ENCODE measurements at places on chromosomes 5 and 9.

DNA sequence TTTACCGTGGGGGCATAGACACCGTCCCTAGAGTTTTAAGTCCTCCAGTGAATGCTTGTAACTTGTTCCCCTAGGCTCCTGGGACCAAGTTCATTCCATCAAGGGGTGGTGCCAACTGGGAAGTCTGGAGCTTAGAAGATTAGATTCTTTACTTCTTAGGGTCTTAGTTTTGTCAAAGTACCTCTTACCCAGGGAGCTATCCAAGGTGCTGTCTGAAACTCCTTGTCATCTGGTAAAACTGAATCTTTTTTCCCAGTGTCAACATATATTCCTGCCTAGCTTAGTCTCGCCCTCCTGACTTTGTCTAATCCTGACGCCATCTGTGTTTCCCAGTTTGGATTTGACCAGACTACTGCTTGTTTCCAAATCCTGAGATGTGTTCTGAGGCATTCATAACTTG is 41.6 kb downstream of the MAMDC2 start:
- DNase-seq, result no peak

DNA sequence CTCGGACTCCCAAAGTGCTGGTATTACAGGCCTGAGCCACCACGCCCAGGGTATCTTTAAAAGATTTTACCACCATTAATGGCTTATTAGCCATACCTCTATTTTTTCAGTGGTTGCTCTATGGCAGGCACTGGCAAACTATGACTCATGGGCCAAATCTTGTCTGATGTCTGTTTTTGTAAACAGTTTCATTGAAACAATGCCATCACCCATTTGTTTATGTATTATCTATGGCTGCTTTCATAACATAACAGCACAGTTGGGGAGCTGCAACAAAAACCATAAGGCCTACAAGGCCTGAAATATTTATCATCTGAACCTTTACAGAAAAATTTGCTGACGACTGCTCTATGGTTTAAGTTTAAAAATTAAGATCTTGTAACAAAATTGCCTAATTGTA is 66.8 kb downstream of the SLC38A9 start:
- no peak for DNase-seq

GRCh38 chr9:84761137-84761808 is 91.7 kb downstream of the NTRK2 start:
- DNase-seq, result no peak

GRCh38 chr5:170861667-170861916 is 226 bp upstream of the RANBP17 start:
- no peak for DNase-seq

DNA sequence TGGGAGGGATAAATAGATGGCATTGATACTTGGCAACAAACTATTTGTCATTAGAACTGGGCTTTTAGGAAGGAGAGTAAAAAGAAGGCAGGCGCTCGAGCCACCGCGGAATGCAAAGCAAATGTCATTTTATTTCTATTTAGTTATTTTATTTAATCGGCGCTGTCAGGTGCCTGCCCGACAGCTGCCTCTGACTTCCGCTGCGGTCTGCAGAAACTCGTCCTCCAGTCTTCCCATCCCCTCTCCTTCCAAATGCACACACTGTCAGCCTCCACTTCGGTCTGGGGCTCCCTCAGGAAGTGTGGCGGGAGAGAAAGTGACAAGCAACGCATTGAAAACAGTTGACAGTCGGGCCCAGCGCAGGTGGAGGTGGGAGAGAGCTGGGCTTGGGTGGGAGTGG is 29.3 kb downstream of the ASS1 start:
- DNase-seq, result no peak

GRCh38 chr5:14299666-14300065 is 156.5 kb downstream of the TRIO start:
- DNase-seq, result no peak

DNA sequence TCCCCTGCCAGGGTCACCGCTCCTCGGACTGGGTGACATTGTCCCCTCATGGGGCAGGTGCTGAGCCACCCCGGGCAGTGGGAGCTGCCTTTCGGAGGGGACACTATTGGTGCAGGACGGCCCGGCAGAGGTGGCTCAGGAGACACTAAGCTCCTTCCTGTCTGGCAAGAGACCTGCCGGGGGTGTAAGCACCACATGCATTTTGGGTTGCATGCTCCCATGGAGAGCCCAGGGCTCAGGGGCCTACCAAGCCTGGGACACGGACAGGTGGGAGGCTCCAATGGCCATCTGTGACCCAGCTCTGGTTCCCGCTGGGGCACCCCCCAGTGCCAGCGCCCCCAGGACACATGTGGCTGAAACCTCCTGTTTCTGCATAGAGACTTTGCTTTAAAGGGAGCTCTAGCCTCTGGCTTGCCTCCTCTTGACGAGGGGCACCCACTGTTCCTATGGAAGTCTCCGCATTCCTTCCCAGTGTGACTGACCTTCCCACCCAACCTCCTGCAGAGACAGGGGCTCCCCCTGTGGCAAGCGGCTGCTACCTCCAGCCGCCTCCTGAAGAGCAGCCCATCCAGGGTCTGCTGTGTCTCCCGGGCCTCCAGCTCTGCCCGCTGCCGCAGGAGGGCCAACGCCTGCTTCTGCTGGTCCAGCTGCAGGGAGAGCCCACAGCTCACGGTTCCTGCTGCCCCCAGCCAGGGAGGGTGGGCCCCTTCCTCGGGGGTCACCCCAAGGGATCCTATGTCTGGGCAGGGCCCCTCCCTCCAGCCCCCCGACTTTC is 28.1 kb downstream of the CCDC187 start:
- no peak for DNase-seq

DNA sequence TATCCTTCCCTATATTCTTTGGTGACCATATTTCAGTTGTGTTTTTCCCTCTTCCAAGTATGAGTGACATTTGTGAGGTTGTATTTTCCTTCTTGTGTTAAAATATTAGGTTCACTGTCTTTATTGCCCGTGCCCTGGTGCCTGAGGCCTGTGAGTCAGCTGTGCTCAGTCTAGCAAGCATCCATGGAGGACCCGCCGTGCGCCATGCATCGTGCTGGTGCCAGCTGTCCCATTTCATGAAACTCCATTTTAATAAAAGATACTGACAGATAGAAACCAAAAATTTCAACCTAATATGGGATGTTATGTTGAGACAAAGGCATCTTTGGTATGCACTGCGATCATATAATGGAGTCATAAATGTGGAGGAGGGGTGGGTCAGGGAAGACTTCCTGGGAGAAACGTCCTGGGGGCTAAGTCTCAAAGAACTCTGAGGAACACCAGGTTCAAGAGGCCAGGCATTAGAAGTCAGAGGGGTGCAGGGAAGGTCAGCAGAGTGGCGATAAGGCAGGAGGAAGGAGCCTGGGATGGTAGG is 34.0 kb upstream of the FGF1 start:
- DNase-seq, result no peak

GRCh38 chr5:2125171-2125900 is 242.6 kb upstream of the IRX4 start:
- DNase-seq, result no peak

- no peak for DNase-seq
Observed at GRCh38 chr9:130327070-130327780, 61.7 kb downstream of the HMCN2 start.

All from NCI-H1048 (cell line).